Activated B cell treated with CpG ODN at 0.5 μM for 24 hours (primary cell): ENCODE measurements at places on chromosomes 4 and X. TPM values are rescaled to one million over a fixed set of nuclear protein-coding genes. Genes with fewer than 3 reads are reported as not detected.

GRCh38 chr4:78426972-78427371 is 124.6 kb upstream of the ANXA3 start:
- H3K27ac ChIP-seq = no peak overlapping the region
- H3K4me3 ChIP-seq = no peak overlapping the region
- DNase-seq = no peak
- H3K4me1 ChIP-seq = no peaks in the 10 kb centered on the region
- peaks cover 13% of the 10 kb centered on the region for H3K27me3 ChIP-seq
- H3K36me3 ChIP-seq = no peaks in the 10 kb centered on the region

GRCh38 chr4:54548831-54549460 is 108.8 kb upstream of the KIT start:
- no peaks in the 10 kb centered on the region for H3K36me3 ChIP-seq
- no peak overlapping the region for H3K4me3 ChIP-seq
- peaks cover 4% of the 10 kb centered on the region for H3K4me1 ChIP-seq
- H3K27ac ChIP-seq = no peak overlapping the region
- no peaks in the 10 kb centered on the region for H3K27me3 ChIP-seq

- H3K36me3 ChIP-seq = no peaks in the 10 kb centered on the region
- H3K27ac ChIP-seq = no peak overlapping the region
- H3K4me1 ChIP-seq = no peaks in the 10 kb centered on the region
- no peak for DNase-seq
Observed at GRCh38 chr4:140296335-140297220, 76.9 kb upstream of the SCOC start.

DNA sequence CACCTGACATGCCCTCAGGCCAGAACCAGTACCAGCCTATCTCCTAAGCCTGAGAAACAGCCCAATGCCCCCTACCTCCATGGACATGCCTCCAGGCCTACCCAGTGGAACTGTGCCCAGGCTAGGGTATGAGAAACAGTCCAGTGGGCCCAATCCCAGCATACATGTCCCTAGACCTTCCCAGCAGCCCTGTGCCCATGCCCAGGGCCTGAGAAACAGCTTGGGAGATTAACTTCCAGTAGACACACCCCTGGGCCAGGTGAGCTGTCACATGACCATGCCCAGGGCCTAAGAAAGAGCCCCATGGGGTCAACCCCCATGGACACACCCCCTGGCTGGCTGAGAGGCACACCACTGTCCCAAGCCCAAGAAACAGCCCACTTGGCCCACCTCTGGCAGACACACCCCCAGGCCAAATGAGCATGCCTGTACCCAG is 78.8 kb downstream of the CBR4 start:
- H3K36me3 ChIP-seq = peaks cover 10% of the 10 kb centered on the region
- no peak overlapping the region for H3K4me3 ChIP-seq
- no peaks in the 10 kb centered on the region for H3K27me3 ChIP-seq
- H3K27ac ChIP-seq = no peak overlapping the region

DNA sequence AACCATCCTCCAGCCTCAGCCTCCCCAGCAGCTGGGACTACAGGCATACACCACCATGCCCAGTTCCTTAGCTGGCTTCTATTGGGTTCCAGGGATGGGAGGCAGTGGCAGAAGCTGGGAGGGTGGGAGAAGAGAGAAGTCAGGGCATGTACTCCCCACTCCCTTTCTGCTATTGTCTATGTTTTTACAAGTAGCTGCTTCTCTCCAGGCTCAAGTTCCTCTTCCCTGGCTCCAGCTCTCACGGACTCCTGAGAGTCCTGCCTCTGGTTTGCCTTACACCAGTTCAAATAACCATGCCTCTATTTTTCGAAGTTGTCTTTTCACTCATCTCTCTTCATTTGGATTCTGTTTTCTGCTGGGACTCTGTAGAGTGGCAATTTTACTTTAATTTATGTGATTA is 2.9 kb downstream of the TBC1D9 start:
- no peaks in the 10 kb centered on the region for H3K27me3 ChIP-seq
- H3K36me3 ChIP-seq = peaks cover 30% of the 10 kb centered on the region
- H3K4me3 ChIP-seq = peak overlapping the region; percentile 66
- peaks cover 69% of the 10 kb centered on the region for H3K4me1 ChIP-seq
- peak overlapping the region; percentile 69 for H3K27ac ChIP-seq

DNA sequence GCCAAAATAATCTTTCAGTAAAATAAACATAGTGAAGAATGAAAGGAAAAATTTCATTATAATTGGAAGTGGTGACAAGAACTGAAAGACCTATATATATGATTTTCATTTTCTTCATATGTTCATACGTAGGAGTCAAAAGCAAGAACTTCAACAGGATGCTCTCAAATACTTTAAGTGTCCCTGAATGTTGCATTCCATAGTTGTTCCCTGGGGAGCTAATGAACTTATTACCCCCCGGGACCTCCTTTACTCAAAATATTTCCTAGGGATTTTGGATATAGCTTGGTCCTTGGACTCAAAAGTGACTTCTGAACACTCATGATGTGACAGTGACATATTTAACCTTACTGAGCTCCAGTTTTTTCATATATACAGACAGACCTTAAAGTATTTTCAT is 44.9 kb upstream of the NDST4 start:
- H3K27ac ChIP-seq = no peak overlapping the region
- DNase-seq = no peak
- H3K4me3 ChIP-seq = no peak overlapping the region
- peaks cover 5% of the 10 kb centered on the region for H3K4me1 ChIP-seq
- H3K27me3 ChIP-seq = no peaks in the 10 kb centered on the region

ZNF630 gene
- not detected in 2 replicates for total RNA-seq

XG gene
- not detected in 2 replicates for total RNA-seq

NSG1 gene
- total RNA-seq = not detected in 2 replicates

CCSER1 gene
- total RNA-seq = 14.4 and 20.1 TPM in 2 replicates

MPP1 gene
- total RNA-seq = 5.8 and 7.2 TPM in 2 replicates

SPATA4 gene
- total RNA-seq = not detected in 2 replicates

MAGEH1 gene
- total RNA-seq = 8.4 and 9.8 TPM in 2 replicates

RBM41 gene
- total RNA-seq = 16.5 and 18.5 TPM in 2 replicates
